ENCODE measurements at places on chromosomes 16 and 17.

DNA sequence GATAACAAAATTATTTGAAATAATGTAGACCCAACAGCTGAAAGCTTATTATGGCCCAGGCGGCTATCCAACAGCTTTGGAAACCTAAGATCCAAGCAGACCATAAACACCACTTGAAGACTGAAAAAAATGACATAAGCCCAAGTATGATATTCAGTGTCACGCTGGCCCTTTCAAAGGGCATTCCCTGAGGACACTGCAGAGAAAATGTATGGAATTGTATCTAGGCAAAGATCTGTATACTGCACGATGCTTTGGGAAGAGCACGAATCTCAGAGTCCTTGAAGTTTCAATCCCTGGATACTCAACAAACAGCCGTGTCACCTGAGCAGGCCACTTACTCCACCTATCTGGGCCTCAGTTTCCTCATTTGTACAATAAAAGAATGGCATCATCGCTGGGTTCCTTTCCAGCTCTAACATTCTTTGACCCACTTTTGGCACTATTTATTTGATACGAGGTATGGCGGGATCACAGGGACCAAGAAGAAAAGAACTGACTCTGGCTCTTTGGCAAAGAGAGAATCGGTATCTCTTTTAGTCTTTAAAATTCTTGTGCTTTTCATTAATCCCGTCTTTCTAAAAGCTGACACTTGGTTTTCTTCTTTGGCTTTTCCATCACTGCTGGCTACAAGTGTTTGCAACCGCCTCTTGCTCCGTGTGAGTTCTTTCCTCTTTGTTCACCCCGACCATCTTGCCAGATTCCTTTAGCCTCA lies 1.2 kb downstream of the STAT5B start:
- no peak for DNase-seq

DNA sequence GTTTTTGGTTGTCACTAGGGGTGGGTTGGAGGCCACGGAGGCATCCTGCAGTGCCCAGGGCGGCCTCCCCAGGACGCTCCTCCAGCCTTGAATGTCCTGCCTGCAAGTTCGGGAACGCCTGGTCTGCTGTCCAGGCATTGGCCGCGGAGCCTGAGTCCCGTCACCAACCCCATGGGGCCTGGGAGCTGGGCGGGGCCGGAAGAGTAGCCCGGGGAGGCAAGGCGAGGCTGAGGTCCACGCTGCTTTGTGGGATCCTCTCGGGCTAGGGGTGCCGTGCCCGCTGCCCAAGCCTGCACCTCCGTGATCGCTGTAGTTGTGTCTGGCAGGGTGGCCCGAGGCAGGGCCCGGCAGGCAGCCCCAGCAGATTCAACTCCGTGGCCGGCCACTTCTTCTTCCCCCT lies 12.8 kb downstream of the TELO2 start:
- no peak for DNase-seq

DNA sequence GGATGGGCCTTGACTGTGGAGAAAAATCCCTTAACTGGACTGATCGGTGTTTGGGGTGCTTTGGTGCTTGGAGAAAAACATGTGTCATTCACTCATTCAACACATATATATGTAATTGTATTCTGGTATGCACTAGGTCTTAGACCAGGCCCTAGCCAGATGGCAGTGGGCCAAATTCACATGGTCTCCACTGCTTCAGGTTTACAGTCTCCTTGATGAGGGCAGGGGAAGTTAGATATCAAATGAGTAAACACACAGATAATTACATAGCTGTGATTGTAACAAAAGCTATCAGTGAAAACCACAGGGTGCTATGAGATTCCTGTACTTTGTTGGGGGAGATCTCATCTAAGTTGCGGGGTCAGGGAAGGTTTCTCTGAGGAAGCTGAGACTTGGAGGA lies 78.8 kb downstream of the WWP2 start:
- no peak for DNase-seq

GRCh38 chr17:50938821-50939541 lies 72.8 kb upstream of the TOB1 start:
- DNase-seq: no peak

- no peak for DNase-seq
Observed at GRCh38 chr16:2936436-2937011, 24.8 kb downstream of the FLYWCH1 start.

- DNase-seq: peak; percentile 38
Observed at GRCh38 chr17:50871364-50871763, 5.2 kb upstream of the TOB1 start.

DNA sequence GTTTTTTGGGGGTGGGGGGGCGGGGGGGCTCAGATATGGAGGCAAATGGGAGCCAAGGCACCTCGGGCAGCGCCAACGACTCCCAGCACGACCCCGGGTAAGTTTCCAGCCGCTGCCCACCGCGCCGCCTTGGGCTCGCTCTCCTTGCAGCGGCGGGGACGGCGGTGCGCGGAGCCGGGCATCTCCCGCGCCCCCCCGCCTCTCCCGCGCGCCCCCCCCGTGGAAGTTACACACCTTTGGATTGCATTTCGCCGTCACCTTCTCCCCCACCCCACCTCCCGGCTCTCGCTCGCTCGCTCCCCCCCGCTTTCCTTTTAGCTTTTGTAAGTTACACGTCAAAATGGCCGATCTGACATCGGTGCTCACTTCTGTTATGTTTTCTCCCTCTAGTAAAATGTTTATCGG lies 387 bp downstream of the MSI2 start:
- peak; percentile 20 for DNase-seq

GRCh38 chr16:59545721-59546120 lies 811.6 kb upstream of the GOT2 start:
- no peak for DNase-seq

GRCh38 chr17:31854672-31855071 lies 4.4 kb downstream of the COPRS start:
- DNase-seq: no peak

- peak; percentile 47 for DNase-seq
Observed at GRCh38 chr16:85554114-85554888, 58.8 kb upstream of the GSE1 start.

GRCh38 chr16:89056592-89056991 lies 37.1 kb upstream of the ACSF3 start:
- DNase-seq: no peak

DNA sequence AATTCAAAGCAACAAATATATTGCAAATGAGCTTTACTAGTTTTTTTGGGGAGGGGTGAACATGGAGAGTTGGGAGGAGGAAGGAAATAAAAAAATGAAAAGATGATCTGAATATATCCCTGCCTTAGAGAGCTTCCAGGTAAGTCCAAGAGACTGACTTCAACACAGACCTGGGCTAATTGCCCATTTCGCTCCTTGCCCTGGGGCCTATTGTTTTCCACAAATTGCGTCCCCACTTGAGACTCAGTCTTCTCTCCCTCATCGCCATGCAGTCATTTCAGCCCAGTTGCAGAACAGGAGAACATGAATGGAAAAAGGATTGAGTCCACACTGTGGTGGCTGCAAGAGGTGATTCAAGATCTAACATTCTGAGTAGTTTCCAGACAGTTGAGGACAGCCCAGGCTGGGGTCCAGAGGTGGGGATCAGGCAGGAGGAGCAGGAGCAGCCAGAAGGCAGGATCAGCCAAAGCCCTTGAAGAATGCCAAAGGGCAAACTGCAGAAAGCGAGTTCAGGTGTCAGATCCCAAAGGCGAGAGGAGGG lies 21.6 kb upstream of the TOB1 start:
- no peak for DNase-seq

DNA sequence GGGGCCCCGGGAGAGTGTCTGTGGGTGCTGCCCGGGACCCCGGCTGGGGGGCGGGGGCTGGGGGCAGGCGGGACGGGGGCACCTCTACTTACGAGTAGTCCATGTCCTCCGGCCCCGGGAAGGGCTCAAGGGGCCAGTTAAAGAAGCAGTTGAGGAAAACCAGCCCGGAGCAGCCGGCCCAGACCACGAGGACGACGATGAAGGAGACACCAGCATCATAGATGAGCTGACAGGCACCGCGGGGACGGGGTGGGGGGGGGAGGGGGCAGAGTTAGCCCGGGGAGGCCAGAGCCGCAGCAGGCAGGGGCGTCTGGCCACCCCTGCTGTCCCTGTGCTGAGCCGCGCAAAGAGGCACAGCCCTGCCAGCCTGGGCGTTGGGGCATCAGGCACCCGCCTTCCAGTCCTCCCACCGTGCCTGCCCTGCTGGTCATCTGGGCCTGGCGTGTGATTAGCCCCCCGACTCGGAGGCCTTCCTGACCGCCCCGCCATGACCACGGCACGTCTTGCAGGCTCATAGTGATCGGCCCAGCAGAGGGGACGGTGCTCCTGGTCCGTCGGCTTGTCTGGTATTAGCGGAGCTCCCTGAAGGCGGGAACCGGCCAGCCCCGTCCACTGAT lies 29.0 kb upstream of the PITPNA start:
- no peak for DNase-seq

GRCh38 chr16:78290872-78291591 lies 191.6 kb downstream of the WWOX start:
- DNase-seq: no peak

GRCh38 chr16:2770057-2770951 lies 6.8 kb downstream of the ELOB start:
- DNase-seq: no peak

- DNase-seq: no peak
Observed at GRCh38 chr17:59638553-59638952, 18.9 kb downstream of the CLTC start.

GRCh38 chr16:35751191-35751941 lies 2292.0 kb downstream of the TP53TG3F start:
- DNase-seq: no peak

GRCh38 chr16:82368041-82368440 lies 198.0 kb upstream of the MPHOSPH6 start:
- no peak for DNase-seq

- no peak for DNase-seq
Observed at GRCh38 chr17:16037636-16038035, 38.0 kb downstream of the TTC19 start.
